Activated T-helper 1 cell treated with anti-CD3 and anti-CD28 coated beads, Interleukin-12 subunit alpha, Interleukin-12 subunit beta, Interleukin-2, Interleukin-4 antibody, amounts not matched to agents 30 ng/mL and 10 ng/mL and 1 ng/mL, durations not matched to agents 14 hours and 24 hours and 36 hours (primary cell): ENCODE measurements at places on chromosomes 12 and 14.

DNA sequence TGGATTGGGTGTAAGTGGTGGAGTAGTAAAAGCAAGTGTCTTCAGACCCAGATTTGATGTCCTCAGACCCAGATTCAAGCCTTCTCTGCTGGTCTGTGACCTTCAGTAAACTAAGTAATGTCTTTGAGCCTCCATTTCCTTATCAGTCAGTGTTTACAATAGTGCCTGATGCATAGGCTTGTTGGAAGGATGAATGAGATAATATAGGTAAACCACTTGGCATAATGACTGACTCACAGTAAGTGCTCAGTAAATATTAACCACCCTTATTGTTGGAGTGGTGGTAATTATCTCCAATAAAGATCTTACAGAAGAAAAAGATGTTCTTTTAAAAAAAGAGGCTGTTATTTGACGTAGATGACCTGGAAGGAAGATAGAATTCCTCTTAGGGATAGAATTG, 86.2 kb downstream of the IGF1 start:
- DNase-seq = no peak

- DNase-seq = no peak
Measured at GRCh38 chr12:80690513-80690912, 16.9 kb upstream of the MYF6 start.

DNA sequence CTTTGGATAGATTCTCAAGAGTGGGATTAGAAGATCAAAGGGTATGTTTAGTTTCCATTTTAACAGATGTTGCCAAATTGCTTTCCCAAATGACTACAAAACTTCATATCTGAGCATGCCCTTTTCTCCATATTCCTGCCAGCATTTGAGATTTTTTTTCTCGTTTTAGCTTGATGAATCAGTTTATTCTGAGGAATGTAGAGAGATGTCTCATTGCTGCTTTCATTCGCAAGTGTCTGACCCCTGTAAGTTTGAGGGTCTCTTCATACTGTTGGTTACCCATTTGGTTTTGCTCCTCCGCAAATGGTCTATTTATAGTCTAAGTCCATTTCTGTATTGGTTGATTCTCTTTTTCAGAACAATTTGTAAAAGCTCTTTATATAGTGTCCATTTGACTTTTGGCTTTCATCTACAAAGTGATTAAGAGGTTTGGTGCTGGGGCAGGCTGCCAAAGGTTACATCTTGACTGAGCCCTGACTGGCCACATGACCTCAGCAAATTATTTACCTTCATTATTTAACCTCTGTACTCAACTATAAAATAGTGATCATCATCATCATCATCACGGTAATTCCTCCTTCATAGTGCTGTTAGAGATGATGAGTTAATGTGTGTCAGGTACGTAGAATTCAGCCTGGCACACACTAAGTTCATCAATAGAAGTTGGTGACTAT, 33.6 kb downstream of the HCAR2 start:
- DNase-seq = no peak

GRCh38 chr12:131030472-131031328, 77.0 kb downstream of the ADGRD1 start:
- no peak for DNase-seq

- no peak for DNase-seq
Measured at GRCh38 chr14:57189070-57189469, 79.6 kb downstream of the EXOC5 start.

DNA sequence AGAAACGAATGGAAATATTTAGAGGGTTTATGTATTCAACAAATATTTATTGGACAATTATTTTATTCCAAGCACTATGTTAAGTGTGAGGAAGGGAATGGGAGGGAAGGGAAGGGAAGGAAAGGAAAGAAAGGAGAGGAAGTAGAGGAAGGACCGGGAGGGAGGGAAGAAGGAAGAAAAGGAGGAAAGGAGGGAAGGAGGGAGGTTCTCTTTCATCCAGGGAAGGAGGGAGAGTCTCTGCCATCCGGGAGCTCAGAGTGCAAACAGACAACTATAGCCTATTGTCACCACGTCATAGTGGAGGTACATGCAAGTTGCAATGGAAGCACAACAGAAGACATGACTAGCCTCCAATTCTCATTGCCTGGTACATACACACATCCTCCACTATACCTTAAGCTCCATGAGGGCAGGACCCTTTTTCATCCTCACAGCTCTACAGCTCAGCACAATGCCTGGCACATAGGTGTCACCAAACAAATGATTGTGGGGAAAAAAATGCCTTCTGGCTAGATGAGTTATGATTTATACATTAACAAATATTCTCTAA, 48.1 kb downstream of the DAD1 start:
- DNase-seq = no peak

- no peak for DNase-seq
Measured at GRCh38 chr14:48350971-48351370, 675.6 kb upstream of the MDGA2 start.

DNA sequence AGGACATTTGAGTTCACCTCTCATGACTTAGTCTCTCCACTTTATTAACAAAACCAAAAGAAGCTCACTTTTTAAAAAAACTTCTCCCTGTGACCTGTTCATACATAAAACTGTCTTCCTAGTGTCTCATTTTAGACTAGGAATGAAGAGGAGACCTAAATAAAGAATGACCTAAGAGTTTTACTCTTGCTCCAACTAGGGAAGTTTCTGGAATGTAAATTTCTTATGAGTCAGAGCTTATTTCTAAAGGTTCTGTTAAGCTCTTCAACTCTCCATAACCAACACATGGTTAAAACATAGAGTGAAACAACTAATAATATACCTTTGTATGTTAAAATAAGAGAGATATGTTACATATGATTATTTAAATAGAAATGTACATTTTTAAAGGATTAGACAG, 369.8 kb downstream of the EMP1 start:
- no peak for DNase-seq

GRCh38 chr12:21539797-21540196, 13.7 kb downstream of the SPX start:
- DNase-seq = no peak

DNA sequence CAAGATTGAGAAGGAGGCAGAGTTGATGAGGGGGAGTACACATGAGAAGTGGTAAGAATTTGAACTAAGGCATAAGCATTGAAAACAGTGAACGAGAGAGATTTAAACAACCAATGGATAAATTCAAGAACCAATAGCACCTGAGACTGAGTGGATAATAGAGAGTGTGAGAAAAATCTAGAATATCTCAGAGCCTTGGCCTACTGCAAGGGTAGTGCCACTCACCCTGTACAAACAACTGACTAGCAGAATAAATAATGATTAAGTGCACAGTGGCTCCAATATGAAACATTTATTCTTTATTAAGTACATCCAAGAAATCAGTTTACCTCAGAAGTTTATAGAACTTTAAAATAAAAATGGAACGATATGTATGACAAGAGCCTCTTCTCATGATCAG, 54.4 kb downstream of the CAPS2 start:
- DNase-seq = no peak

- DNase-seq = no peak
Measured at GRCh38 chr14:71332476-71332875, 425.2 kb downstream of the PCNX1 start.

DNA sequence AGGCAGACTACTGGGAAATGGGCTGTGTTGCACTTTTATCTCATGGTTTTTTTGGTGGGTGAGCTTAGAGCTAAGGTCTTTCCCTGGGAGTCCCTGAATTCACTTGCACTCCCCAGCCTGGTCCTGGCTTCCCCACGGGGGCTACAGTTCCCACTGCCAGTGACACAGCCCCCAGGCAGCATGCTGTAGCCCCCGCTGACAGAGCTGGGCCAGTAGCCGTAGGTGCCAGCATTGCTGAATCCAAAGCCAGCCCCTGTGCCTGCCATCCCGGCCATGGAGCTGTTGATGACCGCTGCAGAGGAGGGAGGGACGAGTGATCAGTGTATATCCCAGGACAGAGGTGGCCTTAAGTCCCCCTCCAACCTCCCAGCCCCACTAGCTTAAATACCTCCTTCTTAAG, 6.9 kb upstream of the KRT72 start:
- DNase-seq = no peak

GRCh38 chr12:90965204-90965603, 10.2 kb upstream of the CCER1 start:
- no peak for DNase-seq

DNA sequence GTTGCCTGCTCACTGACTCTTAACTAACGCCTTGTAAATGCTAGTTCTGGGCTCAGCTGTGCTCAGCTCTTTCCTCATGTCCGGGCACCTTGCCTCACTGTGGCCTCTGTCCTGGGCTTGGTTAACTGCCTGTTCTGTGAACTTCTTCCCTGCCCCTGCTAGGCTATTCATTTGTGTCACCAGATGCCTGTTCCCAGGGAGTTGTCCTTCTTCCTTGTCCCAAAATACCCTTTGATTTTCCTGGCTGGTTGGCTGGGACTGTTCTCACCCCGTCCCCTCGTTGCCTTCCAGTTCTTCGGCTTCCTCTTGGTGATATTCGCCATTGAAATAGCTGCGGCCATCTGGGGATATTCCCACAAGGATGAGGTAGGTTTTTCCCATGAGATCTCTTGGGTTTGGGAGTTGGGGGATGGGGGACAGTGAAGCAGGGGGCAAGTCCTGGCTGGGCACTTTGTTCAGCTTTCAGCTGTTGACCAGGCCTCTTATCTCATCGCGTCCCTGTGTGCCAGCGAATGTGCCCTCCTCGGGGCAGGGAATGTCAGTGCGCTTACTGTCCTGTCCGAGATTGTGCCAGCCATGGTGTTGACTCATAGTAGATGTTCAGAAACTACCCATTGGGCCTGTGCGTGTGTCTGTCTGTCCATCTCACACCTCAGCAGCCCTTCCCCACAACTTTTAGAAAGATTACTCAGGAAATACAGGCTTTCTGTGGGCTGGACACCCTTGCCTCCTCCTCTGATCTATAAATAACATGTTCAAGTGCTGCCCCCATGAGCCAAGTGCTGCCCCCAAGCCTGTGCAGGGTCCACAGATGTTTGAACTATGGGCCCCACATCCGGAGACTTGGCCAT, 33.1 kb downstream of the CD9 start:
- DNase-seq = no peak

- no peak for DNase-seq
Measured at GRCh38 chr12:104486943-104487819, 30.4 kb downstream of the CHST11 start.

- DNase-seq = no peak
Measured at GRCh38 chr14:105925615-105926372, 399.4 kb downstream of the TMEM121 start.

DNA sequence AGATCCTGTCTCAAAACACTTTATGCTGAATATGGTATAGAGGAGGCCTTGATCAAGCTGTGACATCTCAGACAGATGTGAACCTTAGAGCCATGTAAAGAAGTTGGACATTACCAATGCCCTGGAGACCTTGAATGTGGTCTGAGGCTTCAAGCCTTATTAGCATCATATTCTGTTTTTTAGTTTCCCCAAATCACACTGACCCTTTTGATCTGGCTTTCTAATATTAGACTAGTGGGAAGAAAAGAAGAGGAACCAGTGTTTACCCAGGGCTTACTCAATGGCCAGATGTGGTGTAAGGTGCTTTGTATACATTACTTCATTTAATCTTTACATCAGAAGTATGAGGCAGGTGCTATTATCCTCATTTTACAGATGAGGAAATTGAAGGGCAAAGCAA, 10.6 kb upstream of the TBPL2 start:
- no peak for DNase-seq

DNA sequence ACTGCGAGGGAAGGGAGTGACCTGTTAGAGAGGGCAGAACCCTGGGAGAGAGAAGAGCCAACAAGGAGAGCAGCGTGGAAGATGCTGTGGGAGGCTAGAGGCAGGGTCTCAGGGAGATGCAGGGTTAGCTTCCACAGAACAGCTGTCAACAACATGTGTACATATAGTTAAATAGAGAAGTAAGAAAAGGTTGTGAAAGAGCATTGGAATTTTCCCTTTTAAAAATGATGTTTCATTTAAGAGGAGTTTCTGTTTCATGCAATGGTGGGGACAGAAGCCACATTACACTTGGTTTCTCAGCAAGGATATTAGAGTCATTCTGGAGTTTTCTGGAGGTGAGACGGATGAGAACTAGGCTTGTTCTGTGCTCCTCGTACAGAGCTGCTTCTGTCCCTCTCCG, 23.8 kb upstream of the TBC1D30 start:
- no peak for DNase-seq

DNA sequence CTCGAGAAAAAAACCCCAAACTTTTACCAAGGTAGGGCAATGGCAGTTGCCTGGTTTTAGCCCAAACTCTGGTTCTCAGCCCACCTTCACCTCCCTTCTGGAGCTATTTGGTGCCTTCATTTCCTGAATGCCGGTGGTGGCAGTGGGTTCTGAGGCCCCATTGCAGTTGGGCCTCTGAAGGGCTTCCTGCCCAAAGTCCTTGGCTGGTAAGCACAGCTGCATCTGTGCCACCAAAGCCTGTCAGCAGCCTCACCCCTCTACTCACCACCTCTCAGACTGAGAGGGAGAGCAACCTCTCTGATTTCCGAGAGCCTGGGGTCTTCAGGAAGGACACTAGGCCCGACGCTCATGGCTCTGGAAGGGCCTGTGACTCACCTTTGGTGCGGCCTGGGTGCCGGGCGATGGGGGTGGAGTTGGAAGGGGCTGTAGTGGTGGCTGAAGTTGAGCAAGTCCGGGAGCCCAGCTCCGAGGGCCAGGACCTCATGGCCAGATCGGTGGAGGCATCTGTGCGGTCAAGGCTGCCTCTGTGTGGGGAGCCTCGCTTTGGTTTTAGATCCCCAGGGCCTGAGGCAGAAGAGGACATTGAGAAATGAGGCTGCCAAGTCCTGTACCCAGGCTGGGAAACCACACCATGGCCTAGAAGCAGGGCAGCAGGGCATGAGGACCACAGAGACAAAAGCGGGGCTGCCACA, 38.6 kb upstream of the GPR68 start:
- DNase-seq = no peak

- no peak for DNase-seq
Measured at GRCh38 chr12:116267948-116268347, 9.5 kb downstream of the MED13L start.

- no peak for DNase-seq
Measured at GRCh38 chr12:2498964-2499500, 295.7 kb upstream of the FKBP4 start.

DNA sequence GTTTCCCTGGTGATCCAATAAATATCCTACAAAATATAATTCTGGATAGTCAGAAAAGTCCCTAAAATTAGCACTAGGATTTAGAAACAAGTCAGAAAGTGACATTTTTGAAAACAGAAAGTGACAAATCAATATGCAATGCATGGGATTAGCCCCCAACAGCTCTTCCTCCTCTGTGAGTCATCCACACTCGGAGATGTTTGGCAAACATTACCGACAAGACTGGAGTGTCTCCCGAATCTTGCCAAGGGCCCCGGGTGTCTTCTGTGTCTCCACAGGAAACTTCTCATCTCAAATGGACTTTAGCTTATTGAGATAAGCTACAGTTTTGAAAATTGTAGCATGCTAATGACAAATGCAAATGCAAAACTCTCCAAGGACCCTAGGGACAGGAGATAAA, 398.9 kb upstream of the CCDC196 start:
- no peak for DNase-seq

DNA sequence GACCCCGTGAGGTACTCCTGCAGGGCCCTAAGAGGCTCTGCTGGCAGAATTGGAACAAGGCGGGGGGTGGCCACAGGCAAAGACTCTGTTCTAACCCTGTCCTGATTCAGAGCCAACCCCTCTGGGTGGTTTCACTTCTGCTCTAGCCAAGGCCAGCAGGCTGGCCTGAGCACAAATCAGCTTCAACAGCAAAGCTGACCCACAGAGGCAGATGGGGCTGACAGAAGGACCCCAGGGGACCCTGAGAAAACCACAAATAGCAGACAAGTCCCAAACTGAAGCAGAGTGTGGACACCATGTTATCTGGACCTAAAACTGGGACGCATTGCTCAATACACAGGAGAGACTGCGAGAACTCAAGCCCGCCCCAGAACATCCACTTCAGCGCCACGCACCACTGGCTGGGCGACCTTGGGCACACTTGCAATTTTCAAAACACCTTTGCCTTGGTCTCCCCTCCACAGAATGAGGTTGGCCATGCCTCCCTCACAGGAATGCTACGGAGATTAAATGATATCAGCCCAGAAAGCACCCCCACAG, 76.4 kb upstream of the DICER1 start:
- no peak for DNase-seq
